ENCODE measurements at places on chromosomes 2 and 18.

DNA sequence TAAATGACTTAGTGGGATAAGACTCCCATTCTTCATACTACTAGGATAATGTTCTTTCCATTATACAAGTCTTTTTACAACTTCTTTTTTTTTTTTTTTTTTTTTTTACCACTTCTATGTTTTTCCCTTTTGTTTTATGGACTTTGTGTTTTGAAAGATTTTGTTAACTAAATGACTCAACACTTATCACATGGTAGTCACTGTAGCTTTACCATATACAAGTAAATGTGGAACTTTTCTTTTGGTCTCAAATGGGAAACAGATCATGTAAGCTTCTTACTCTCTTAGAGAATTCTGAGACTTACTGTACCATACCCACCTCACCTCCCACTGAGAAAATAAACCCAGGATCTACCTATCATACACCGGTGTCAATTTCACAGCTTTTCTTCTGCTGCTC lies 590.3 kb upstream of the CDH2 start:
- no peak for DNase-seq

DNA sequence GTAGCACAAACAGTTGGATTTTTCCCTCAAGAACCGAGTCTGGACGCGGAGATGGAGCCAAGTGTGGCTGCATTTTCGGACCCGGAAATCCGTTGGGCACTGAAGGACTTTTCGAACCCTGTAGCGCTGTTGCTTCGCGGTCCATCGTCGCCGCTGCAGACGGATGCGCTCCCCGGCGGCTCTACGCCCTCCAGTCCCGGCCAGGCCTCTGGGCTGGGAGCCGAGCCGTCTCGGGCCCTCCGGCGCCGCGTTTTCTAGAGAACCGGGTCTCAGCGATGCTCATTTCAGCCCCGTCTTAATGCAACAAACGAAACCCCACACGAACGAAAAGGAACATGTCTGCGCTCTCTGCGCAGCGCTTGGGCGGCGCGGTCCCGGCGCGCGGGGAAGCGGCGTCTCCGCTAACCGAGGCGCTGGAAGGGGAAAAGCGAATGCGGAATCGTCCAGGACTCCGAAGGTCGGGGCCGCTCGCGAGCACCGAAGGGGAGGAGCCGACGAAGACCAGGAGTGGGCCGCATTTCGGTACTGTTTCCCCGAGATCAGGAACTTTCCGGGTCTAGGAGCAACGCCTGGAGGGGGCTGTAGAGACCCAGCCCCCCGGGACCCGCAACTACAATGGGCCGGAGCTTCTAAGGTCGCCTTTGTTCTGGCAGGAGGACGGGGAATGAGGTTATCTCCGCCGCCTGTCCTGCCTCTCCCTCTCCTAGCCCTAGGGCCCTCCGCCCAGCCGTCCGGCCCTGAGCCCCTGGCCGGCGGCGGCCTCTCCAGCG lies 3.2 kb downstream of the EMX1 start:
- DNase-seq: peak; percentile 50

GRCh38 chr2:152337511-152337903 lies 2.5 kb downstream of the FMNL2 start:
- DNase-seq: no peak

DNA sequence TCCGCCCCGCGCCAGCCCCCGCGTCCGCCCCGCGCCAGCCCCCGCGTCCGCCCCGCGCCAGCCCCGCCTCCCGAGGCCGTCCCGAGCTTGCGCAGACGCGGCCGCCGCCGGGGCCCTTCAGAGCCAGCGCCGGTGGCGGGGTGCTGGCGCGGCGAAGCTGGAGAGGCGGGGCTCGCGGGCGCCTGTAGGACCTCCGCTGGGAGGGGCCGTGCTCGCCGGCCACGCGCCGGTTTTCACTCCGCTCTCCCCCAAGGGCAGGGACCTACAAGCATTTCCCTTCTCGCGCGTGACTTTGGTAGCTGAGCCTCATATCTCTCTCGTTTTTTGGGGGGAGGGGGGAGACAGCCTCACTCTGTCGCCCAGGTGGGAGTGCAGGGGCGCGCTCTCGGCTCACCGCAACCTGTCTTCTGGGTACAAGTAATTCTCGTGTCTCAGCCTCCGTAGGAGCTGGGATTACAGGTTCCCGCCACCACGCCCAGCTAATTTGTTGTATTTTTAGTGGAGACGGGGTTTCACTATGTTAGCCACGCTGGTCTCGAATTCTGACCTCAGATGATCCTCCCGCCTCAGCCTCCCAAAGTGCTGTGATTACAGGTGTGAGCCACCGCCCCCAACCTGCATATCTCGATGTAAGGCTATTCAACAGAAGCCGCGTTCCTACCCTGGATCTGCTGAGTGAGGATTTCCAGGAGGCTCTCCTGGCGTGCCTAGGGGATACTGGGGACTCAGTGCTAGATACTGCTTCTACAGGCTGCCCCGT lies at the start of gene ZNF514:
Gene ZNF514, minus strand, starts transcription at position 159 of the 760 bp plus-strand sequence. CDS start 6,595 bp downstream, outside the sequence.
- DNase-seq: peak; percentile 85

- no peak for DNase-seq
Observed at GRCh38 chr18:25736516-25736915, 353.9 kb downstream of the SS18 start.

DNA sequence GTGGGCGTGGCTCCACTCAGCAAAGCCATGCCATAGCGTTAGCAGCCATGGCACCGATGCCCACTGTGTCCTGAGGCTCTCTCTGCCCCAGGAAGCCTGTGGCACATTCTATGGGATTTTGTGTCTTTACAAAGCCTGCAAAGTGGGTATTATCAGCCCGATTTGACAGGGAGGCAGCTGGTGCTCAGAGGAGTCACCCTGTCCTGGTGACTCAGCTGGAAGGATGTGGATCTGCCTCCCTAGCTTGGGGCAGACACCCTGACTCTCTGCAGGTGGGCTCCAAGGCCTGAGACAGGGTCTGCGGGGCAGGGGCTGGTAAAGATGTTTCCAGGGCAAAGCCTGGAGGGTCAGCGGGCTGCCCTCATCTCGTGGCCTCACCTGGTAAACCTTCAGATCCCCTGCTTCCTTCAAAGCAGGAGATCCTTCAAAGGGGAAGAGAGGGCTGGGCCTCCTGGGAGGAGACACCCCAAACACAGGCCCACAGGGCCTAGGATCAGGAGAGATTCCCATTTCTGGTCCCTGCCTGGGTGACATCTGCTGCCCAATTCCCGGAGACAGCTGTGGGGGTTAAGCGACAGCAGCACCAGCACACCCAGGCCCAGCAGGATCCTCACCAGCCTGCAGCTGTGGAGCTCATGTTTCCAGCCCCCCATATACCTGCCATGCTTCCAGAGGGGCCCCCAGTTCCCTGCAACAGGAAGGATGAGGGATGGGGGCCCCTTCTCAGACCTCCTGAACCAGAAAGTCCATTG lies 3.0 kb upstream of the ASB1 start:
- no peak for DNase-seq

DNA sequence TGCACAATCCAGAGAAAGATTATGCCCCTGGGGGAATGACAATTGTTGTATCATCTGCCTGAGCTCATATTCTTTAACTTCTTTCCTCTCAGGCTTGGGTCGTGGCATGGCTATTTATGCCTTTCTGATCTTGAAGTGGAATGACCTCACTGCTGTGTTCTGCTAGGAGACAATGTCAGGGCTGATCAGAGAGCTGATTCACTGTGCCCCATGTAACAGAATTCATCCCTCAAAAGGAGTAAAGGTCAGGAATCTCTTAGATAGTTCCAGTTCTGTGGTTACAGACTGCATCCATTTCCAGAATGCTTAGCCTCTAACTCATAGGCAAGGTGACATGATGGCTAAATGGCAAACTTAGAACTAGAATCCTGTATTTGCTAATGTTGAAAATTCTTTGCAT lies 511.7 kb upstream of the CNTNAP5 start:
- DNase-seq: peak; percentile 14

- DNase-seq: no peak
Observed at GRCh38 chr2:43438858-43439655, 156.8 kb downstream of the THADA start.

DNA sequence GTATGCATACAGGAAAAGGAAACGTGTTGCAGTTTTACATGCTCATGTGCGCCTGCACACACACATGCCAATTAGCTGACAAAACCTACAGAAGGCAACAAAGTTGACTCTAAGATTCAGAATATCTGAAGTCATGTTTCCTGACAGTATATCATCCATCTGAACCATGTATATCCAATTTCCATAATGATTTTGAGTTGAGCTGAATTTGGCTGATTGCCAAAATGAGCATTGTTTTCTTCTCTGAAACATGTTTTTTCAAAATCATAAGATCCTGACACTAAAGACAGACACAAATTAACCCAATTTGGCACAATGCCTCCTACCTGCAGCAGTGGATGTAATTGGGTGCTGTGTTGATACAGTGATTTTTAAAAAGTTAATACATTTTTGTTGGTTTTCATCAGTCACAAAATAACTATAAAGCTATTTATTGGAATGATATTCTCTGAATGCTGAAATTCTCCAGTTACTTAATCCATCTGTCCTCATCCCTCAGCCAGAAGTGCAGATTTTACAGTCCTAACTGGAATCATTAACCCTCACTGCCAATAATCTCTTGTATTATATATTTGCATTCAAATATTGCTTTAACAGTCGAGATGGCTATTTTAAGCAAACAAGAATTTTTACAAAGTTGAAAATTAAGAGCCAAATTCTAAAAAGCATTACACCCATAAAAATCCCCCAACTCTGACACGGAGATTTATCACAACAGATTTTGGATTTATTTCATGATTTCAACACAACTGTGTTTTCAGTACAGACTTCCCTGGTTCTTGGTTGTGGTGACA lies 161.7 kb upstream of the LMAN1 start:
- no peak for DNase-seq

DNA sequence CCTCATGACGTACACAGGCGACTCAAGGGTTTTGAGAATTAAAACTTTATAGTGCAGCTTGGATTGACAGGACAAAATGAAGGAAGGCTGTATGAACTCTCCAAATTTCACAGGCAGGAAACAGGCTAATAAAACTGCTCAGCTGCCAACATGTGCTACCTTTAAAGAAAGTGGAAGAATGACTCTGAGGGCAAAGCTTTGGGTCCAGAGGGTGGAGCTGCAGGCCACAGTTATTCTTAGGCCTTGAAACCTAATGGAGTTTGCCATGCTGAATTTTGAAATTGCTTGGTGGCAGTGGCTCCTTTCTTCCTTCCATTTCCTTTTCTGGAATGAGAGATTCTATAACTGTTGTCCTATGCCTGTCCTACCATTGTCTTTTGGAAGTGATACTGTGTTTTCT lies 34.8 kb downstream of the HAT1 start:
- peak; percentile 38 for DNase-seq

DNA sequence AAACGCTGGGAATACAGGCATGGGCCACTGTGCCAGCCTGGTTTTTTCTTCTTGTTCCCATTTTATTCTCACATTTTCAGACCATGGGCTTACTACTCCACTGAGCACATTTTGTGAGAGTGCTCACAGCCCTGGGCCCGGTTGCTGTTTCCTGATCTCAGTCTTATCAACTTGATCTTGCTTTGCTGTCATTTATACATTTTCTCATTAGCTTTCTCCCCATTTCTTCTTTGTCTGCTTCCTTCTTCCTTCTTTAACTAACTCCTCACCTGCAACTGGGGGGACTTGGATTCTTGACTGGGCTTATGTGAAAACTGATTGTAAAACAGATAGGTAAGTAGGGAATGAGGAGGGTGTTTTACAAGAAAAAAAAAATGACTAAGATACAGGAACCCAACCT lies 117.3 kb downstream of the PLB1 start:
- no peak for DNase-seq

GRCh38 chr2:190488516-190489233 lies 45.8 kb downstream of the NEMP2 start:
- no peak for DNase-seq

- DNase-seq: no peak
Observed at GRCh38 chr18:2504642-2505041, 66.7 kb downstream of the METTL4 start.

- no peak for DNase-seq
Observed at GRCh38 chr18:12703664-12704063, 822 bp downstream of the PSMG2 start.

DNA sequence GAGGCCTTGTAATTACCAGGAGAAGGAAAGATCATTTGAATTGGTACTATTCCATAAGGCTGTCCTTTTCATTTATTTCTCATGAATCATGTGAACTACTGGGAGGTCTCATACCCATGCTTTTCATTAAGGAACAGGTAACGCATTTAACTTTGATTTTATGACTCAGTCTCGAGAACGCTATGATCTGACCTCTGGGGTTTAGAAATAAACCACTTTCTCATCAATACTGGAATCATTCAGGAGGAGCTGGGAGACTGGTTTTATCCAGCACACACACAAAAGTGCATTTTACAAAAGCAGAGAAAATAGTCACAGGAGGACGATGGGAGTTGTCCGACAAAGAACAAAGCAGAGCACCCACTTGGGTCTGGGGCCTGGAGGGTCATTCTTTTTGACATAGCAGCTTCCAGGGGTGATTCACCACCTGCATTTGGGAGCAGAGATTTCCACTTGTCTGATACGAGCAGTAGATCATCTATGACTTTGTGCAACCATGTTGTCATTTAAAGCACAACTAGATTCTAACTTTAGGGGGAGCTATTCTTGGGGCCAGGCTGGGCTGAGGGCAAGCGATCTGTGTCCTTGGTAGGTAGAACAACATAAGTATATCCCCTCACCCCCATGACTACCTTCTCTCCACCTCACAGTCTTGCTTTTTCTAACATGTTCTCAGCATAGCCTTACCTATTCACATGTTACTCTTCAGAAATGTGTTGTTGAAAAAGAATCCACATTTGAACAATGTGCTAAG lies 95.9 kb upstream of the SCG2 start:
- DNase-seq: no peak

DNA sequence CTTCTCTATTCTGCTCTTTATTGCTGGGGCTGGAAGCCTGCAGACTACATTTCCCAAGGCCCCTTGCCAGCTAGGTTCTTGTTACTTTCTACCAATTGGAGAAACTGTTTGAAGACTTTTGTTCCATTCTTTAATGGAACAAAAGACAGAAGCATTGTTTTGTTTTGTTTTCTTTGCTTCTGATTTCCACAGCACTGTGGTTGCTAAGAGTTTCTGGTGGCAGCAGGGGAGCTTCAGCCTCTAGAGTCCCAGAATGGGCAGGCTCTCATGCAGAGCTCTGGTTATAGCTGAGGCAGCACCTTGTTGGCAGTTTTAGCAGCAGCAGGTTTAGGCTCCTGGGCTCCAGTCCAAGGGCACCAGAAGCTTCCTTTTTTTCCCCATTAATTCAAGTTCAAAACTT lies 234.3 kb downstream of the ETAA1 start:
- no peak for DNase-seq

GRCh38 chr2:120257522-120257921 lies 4.9 kb downstream of the RALB start:
- DNase-seq: peak; percentile 38

GRCh38 chr18:45109271-45109670 lies 428.6 kb downstream of the SETBP1 start:
- DNase-seq: no peak

GRCh38 chr2:56182420-56182819 lies 1.4 kb upstream of the CCDC85A start:
- no peak for DNase-seq
